WTC11 (cell line): ENCODE measurements at places on chromosomes 16 and 17. TPM values are rescaled to one million over a fixed set of nuclear protein-coding genes. Genes with fewer than 3 reads are reported as not detected.

The CDH16 gene
- not detected in 3 replicates for total RNA-seq

DNA sequence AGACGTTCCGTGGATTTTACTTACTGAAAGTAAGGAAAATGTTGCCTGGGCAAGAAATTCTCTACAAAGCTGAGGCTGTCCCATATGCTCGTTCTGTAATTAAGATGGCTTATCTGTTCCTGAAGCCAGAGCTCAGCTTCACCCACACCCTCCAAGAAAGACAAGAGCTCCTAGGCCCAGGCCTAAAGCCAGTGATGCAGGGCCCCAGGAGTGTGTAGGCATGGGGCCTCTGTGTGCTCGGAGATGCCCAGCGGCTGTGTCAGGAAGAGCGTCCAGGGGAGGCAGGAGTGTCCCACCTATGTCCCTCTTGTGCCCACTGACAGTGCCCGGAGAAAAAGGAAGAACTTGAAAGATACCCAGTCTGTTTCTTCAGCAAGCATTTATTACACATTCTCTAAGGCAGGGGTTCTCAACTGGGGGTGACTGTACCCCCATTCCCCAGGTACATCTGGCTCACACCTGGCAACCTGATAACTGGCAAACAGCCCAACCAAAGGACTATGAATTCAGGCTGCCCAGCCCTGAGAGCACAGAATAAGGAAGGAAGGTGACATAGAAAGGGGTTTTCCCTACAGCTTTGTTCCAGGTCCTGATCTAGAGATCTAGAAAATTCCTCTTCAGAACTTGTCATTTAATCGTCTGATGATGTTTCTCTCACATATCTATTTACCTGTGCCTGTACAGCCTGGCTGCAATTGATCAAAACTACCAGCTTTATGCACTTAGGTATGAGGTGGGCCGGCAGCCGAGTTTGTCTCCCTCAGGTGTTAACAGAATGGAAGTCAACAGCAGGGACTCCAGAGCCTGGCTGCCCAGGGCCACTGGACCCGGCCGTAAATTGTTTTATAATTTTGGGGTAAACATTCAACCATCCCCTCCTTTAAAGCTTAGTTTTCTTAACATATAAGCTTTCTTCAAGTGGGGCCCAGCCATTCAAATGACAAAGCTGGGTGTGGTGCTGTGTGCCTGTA lies 12.0 kb downstream of the SNN start:
- H3K4me1 ChIP-seq: peaks cover 34% of the 10 kb centered on the region
- peaks cover 42% of the 10 kb centered on the region for H3K36me3 ChIP-seq
- H3K27ac ChIP-seq: peak overlapping the region; percentile 61
- DNase-seq: no peak
- no peaks in the 10 kb centered on the region for H3K27me3 ChIP-seq
- H3K4me3 ChIP-seq: no peak overlapping the region

GRCh38 chr17:75078284-75079022 lies 9.3 kb upstream of the SLC16A5 start:
- 0 out of 2 replicates have a peak overlapping the region, but pooled peaks have one; percentile 41 for H3K27ac ChIP-seq
- no peak for DNase-seq
- H3K36me3 ChIP-seq: no peaks in the 10 kb centered on the region
- H3K27me3 ChIP-seq: peaks cover 12% of the 10 kb centered on the region
- H3K4me3 ChIP-seq: no peak overlapping the region
- peaks cover 31% of the 10 kb centered on the region for H3K4me1 ChIP-seq

The SNN gene
- total RNA-seq: 54.2 to 65.2 TPM (median 56.2 TPM) in 3 replicates

The CHST6 gene
- total RNA-seq: 20.2 to 23.2 TPM (median 23.1 TPM) in 3 replicates

- no peaks in the 10 kb centered on the region for H3K36me3 ChIP-seq
- H3K27me3 ChIP-seq: no peaks in the 10 kb centered on the region; the same call in 1 of the 2 replicates
Measured at GRCh38 chr16:86007524-86007923, 108.6 kb downstream of the IRF8 start.

The NUFIP2 gene
- 87.1 to 93.1 TPM (median 90.5 TPM) in 3 replicates for total RNA-seq

The KRTAP17-1 gene
- total RNA-seq: not detected in 3 replicates

The HAGHL gene
- total RNA-seq: 38.4 to 41.7 TPM (median 39.4 TPM) in 3 replicates

GRCh38 chr17:17119106-17119505 lies 76.8 kb downstream of the MPRIP start:
- no peak for DNase-seq
- no peak overlapping the region for H3K27ac ChIP-seq
- H3K36me3 ChIP-seq: no peaks in the 10 kb centered on the region
- H3K27me3 ChIP-seq: no peaks in the 10 kb centered on the region

DNA sequence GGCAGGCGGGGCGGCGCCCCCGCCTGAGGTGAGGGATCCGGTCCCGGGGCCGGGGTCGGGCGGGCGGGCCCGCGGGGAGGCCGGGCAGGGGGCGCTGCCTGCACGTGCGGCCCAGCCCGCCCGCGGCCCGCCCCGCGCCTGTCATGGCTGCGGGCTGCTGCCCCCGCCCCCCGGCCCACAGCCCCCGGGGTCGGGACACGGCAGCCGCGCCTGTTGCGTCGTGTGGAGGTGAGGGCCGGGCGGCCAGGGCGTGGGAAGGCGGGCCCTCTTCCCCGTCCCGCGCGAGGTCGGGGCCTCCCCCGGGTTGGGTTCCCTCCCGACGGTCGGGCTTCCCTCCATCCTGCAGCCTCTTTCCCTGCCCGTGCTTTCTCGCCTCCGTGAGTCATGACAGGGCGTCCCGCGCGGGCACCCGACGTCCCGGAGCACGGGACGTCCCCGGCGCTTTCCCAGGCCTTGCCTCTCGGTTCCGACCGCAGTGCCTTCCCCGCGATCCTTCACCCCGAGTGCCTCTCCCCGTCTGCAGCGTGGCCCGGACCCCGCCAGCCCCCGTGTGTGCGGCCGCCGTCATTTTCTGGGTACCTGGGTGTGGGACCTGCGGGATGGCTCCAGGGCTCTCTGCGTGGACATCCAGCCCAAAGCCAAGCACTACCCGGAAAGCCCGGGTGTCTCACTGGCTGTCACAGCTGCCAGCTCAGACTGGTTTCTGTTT lies 76.7 kb downstream of the CHD9 start:
- H3K4me1 ChIP-seq: peaks cover 25% of the 10 kb centered on the region
- no peaks in the 10 kb centered on the region for H3K36me3 ChIP-seq
- DNase-seq: peak; percentile 30

DNA sequence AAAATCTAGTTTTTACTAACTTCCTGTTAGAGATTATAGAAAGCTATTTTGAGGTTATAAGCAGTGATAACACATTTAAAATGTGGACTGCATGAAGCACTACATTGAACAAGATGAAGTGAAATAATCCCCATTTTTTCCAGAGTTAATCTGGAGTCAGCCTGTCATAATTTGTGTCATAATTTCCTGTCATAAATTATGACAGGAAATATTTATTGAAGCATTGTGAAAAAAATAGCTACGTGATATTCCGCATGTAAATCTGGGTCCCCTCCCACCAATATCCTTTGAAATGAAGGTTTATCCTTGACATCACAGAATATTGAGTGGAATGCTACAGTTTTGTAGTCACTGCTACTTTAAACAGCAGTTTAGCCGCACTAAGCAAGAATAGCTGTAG lies 40.1 kb downstream of the OMG start:
- no peaks in the 10 kb centered on the region for H3K4me1 ChIP-seq
- H3K27me3 ChIP-seq: no peaks in the 10 kb centered on the region
- DNase-seq: no peak
- no peak overlapping the region for H3K4me3 ChIP-seq
- no peak overlapping the region for H3K27ac ChIP-seq
- H3K36me3 ChIP-seq: peaks cover 4% of the 10 kb centered on the region; the same call in 1 of the 2 replicates

DNA sequence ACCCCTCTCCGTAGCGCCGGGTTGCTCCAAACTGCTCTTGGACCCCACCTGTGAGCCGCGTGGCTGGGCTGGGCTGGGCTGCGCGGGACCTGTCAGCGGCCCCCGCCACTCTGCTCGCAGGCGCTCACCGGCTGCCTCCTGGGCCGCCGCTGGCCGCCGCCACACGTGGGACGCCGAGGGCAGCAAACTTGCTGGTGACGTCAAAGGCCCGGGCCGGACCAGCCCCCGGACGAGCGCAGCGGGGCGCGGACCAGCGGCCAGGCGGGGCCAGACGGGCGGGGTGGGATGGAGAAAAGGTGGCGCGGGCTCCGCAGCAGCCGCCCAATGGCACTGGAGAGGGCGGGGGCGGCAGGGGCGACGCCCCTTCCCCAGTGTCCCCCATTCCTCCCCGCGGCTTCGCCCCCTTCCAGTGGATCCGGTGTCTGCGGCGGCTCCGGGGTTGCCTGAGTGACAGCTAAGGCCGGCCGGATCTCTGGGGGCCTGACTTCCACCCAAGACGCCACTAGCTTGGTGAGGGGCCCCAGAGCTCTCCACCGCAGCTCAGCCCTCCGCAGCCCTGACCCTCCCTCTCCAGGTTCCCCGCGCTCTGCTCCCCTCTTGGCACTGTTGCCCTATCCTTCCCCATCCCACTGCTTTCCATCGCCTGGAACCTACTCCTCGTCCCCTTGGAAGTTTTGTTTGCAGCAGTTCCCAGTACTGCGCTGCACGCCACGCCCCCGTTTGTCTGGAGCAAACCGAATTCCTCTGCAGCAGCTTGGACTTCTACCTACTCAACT lies at the start of gene HS3ST3A1:
Gene HS3ST3A1 (minus strand): TSS at position 154 of the 776 bp plus-strand sequence. CDS start 800 bp downstream, outside the sequence.
- H3K4me3 ChIP-seq: peak within 1 kb of the TSS; percentile 93
- peaks cover 20% of the 10 kb centered on the region for H3K27me3 ChIP-seq
- H3K36me3 ChIP-seq: no peaks in the 10 kb centered on the region

DNA sequence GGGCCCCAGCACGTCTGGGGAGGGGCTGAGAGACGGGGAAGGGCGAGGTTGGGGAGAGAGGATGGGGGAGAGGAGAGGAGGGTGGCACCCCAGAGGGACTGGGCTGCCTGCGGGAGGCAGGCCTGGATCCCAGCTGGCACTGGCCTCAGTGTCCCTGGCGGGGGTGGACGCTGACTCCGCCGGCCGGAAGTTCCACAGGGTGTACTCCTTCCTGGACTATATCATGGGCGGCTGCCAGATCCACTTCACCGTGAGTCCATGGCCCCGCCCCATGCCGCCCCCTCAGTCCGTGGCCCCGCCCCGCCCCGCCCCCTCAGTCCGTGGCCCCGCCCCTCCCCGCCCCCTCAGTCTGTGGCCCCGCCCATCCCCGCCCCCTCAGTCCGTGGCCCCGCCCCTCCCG lies 11.3 kb downstream of the CPNE7 start:
- no peak overlapping the region for H3K4me3 ChIP-seq
- DNase-seq: no peak
- H3K4me1 ChIP-seq: no peaks in the 10 kb centered on the region
- no peak overlapping the region for H3K27ac ChIP-seq

The SLC38A8 gene
- not detected in 3 replicates for total RNA-seq

The NPTX1 gene
- total RNA-seq: 9.7 to 15.1 TPM (median 10.8 TPM) in 3 replicates

DNA sequence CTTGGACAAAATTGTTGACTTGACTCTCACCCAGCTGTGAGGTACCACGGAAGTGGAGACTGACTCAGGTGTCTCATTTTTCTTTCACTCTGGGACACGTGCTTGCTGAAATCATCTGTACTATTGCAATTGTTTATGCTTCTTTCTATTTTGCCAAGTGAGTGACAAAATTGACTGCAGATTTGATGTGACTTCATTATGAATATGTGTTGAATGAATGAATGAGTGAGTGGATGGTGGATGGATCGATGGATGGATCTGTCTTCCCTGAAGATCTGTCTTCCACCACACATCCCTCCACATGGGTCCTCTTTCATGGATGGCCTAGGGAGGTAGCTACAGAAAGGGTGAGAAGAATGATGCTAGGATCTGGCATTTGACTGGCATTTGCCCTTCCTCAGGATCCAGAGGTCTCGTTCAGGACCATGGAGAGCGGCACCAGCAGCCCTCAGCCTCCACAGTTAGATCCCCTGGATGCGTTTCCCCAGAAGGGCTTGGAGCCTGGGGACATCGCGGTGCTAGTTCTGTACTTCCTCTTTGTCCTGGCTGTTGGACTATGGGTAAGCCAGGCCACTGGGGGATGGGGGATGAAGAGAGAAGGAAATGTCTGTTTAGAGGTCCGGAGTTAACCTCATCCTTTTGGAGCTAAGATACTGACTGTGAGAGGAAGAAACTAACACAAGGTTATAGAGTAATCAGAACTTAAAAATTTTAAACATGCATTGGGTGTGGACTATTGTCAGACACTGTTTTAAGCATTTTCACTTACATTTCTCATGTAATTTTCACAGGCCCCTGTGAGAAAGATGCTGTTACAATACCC lies 12.7 kb downstream of the SLC5A11 start:
- no peaks in the 10 kb centered on the region for H3K36me3 ChIP-seq
- peak; percentile 81 for DNase-seq
- no peaks in the 10 kb centered on the region for H3K4me1 ChIP-seq
- H3K27ac ChIP-seq: no peak overlapping the region

DNA sequence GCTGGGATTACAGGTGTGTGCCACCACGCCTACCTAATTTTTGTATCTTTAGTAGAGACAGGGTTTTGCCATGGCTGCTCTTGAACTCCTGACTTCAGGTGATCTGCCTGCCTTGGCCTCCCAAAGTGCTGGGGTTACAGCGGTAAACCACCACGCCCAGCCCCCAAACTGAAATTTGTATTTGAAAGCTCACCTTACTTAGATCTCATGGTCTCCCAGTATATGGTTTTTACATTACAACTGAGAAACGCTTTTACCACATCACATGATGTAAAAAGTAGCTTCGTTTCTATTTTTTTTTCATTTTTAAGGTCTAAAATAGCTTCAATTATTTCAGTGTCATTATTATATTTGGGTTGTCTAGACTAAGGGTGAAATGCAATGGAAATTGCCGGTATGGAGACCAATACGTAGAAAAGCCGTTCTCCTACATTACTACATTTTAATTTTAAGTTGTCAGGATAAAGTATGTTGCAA lies 93.3 kb downstream of the BCAS3 start:
- H3K4me1 ChIP-seq: no peaks in the 10 kb centered on the region
- no peak for DNase-seq
- peaks cover 15% of the 10 kb centered on the region for H3K36me3 ChIP-seq

The ZNF18 gene
- total RNA-seq: 10.5 to 13.3 TPM (median 10.8 TPM) in 3 replicates

The KRT31 gene
- total RNA-seq: not detected in 3 replicates

DNA sequence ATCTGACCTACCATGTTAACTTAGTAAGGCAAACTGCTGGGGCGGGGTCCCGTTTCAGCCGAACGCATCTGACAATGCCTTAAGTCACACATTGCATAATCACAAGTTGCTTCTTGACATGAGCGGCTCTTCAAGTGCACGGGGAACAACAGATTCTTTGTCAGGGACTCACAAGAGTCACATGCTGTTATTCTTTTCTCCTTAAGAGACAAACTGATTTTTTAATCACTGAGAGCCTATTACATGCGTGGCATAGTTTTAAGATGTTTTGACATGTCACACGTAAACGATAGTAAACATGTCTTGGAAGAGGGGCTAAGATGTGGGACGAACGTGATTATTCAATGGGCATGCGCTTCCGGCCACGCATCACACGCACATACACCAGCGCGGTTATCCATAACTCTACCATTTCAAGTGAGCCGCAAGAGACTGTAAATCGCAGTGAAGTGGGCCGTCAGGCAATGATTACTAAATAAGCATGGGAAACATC lies 63.4 kb downstream of the ADCY9 start:
- no peak overlapping the region for H3K4me3 ChIP-seq
- H3K27ac ChIP-seq: peak overlapping the region; percentile 21; the same call in 1 of the 2 replicates
- H3K4me1 ChIP-seq: peaks cover 18% of the 10 kb centered on the region
- DNase-seq: no peak
- H3K36me3 ChIP-seq: no peaks in the 10 kb centered on the region

DNA sequence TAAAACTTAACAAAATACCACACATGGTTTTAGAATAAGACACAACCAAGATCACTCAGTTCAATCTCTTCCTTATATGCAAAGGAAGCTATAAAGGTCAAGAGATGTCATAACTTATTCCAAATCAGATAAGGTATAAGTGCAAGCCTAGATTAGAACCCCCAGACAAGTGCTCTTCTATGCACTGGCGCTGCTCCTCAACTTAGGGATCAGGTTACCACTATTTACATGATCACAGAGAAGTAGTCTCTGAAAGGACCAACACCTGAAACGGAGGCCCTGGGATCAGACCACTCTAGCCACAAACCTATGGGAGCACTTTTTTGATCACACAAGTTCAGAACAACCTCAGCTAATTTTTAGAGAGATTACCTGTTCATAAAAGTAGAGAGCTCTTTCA lies 16.6 kb downstream of the COPS3 start:
- peaks cover 4% of the 10 kb centered on the region for H3K4me1 ChIP-seq
- H3K27ac ChIP-seq: peak overlapping the region; percentile 8; the same call in 1 of the 2 replicates
- H3K27me3 ChIP-seq: no peaks in the 10 kb centered on the region
- H3K36me3 ChIP-seq: peaks cover 61% of the 10 kb centered on the region
- no peak for DNase-seq
